ENCODE measurements at places on chromosomes 12 and 14. TPM values are rescaled to one million over a fixed set of nuclear protein-coding genes. Genes with fewer than 3 reads are reported as not detected.
A peak's percentile ranks its signal among the peaks of the same experiment; 100 is the strongest.

- no peak for DNase-seq
Observed at GRCh38 chr14:69675877-69676416, 64.6 kb downstream of the SUSD6 start.

GRCh38 chr12:119914666-119915065, 37.5 kb upstream of the CIT start:
- DNase-seq: no peak

DNA sequence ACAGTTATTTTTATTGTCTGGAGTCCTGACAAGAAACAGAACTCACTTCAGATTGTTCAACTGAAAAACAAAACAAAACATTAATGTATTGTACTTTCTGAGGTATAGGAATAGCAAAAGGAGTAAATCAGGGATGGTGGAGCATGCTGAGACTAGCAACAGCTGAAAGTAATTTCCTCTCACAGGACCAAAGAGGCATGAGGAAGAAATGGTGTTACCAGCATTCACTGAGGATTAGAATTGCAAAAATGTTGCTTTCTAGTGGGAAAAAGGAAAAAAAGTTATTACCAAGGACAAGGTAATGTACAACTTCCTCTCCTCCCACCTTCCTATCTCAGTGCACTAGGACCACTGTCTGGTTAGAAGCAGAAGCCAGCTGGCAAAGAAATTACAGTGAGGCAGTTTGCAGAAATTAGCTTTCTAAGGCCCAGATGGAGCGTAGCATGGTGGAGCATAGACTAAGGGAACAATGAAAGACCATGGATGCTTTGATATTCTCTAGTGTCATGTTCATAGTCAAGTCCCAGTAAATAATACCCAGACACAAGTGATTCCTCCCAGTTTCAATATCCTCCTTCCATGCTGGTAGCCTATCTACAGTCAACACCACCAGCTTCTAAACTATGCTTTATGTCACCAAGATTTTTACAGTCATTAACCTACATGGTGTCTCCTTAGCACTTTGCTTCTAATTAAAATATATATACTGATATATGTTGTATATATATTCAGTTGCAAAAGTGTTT, 133.7 kb upstream of the DCN start:
- peak; percentile 15 for DNase-seq

DNA sequence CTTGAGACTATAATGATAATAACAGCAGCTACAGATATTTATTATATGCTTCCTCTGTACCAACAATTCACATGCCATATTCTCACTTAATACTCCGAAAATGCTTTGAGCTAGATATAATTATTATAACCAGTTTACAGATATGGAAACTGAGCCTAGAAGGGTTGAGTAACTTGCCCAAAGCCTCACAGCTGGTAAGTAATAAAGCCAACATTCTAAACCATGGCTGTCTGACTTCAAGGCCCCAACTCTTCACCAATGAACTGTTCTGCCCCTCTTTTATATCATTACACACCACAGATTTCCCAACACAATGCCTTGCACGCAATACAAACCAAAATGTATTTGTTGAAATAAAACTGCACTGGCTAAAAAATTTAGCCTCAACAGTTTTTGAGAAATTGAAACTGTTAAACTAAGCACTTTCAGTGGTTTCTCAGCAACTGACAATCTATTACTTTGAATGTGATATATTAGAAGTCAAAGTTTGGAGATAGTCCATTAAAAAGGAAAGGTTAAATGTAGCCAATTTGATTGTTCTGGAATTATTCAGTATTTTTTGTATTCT, 222.5 kb upstream of the ARHGAP5 start:
- no peak for DNase-seq

Gene PCED1B
- 0.65 TPM for polyA plus RNA-seq

Gene OTX2
- polyA plus RNA-seq: not detected

- peak; percentile 48 for DNase-seq
Observed at GRCh38 chr12:123533672-123534643, at the start of gene RILPL1. RILPL1 (minus strand) TSS chr12:123533719; CDS start chr12:123533482, 237 bp downstream.

Gene TAS2R19
- polyA plus RNA-seq: 1.7 TPM

Gene TMEM253
- 2.3 TPM for polyA plus RNA-seq

DNA sequence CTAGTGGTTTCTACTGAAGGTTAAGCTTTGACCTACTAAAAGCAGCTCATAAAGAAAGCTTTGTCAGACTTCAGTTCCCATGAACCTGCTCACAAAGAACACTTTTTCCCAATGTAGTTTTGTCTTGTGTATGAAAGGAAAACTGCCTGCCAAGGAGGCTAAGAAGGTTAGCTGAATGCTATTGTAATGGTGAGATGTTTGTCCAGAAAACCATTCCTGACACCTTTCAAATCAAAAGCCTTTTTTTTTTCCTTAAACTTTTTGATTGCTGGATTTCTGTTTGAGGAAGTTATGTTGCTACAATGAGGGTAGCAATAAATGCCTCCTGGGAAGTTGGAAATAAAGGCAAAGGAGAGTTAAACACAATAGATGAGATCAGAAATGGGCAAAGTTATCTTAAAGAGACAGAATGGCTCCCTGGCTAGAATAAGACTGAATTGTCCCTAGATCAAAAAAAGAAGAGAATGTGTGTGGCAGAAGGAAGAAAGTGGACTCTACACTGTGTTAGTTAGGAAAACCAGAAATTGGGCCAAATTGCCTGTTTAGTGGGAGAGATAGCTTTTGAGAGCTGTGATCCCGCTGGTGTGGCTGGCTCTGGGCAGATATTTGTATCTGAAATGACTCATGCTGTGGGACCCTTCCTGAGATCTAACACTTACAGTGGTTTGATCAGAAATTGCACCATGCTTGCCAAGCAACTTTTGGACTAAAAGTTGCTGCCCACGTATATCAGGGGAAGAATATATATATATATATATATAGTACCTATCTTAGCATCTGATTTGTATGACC, 27.5 kb downstream of the TECPR2 start:
- DNase-seq: no peak

DNA sequence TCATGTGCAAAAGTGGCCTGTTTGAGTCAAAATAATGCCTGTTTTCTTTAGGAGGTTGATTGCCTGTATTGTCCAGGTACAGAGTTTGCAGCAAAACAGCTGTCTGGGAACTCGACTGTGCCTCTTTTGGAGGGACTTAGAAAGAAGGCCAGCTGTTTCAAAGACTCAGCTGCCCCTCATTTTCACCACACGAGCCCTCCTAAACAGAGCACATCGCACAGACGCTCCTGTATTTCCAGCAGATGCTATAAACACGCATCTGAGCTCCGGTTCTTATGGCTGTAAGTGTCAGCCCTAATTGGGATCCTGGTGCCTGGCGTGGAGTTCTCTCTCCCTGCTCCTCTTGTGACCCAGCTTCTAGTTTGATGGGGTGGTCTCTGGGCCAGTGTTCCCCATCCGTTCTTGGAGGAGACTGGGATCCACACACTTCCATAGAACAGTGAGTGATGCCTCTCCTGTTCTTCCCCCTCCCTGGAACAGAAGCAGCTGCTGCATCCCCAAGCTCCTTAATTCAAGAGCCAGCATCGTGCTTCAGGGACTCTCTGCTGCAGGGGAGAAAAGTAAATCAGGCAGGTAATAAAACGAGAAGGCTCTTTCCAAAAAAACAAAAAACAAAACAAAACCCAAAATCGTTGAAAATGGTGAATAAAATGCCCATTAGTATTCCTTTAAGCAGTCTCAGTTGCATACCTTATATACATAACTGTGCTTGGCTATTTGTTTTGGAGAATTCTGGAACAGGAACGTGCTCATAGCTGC, 269.0 kb downstream of the SLC15A4 start:
- no peak for DNase-seq

- DNase-seq: no peak
Observed at GRCh38 chr12:29795715-29796114, 12.0 kb upstream of the TMTC1 start.

Gene ERC1
- 27.0 TPM for polyA plus RNA-seq

DNA sequence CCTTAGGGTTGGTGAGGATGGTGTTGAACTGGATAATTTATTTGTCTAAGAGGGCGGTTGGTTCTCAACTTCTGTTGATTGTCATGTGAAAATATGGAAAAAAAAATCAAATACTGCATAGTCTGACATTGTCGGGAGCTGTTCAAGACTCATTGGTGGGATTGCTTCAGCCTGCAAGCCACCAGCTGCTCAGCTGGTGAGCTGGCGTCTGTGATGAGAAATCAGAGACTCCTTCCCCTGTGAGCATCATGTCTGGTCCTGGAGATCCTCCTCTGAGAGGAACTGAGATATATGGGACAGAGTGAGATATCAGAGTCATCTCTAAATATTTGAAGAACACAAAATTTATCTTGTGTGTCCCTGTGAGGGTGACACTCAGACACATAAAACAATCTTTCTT, 49.9 kb downstream of the TRIM9 start:
- no peak for DNase-seq

Gene MRPS35
- polyA plus RNA-seq: 50.1 TPM

DNA sequence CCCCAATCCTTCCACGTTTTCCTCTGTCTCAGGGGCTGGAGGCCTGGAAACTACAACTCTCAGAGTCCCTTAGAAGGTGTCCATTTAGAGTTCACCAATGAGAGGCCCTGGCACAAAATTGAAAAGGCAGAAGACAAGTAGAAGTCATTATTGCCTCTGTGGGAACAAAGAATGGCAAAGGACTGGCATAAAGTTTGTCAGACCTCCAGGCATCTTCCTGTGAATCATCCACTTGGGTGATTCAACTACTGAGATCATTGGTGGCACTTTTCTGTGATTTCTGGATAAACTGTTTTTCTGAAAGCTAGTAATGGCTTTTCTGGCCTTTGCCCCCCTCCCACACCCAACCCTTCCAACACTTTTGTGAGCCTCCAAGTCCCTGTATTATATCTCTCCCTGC, 42.6 kb upstream of the C12orf42 start:
- no peak for DNase-seq

Gene LRRC23
- polyA plus RNA-seq: 30.0 TPM

DNA sequence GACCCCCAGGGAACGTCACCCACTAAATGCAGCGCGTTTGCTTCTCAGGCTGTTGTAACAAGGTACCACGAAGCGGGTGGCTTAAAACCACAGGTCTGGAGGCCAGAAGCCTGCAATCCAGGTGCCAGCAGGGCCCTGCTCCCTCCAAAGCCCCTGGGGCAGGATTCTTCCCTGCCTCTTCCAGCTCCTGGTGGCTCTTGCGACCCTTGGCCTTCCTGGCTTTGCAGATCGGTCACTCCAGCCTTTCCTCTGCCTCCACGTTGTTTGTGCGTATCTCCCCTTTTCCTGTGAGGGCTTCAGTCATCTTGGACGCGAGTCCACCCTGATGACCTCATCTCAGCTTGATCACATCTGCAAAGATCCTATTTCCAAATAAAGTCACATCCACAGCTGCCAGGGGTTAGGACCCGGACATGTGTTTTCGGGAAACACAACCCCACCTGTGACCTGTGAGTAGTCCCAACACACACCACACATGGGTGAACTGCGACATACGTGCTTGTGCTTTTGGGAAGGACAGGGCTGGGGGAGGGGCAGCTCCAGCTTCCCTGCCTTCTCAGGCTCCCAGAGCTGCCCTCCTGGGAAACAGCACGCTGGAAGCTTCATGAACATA, 114.5 kb upstream of the NCOR2 start:
- no peak for DNase-seq

- no peak for DNase-seq
Observed at GRCh38 chr12:28961948-28962384, 187.1 kb upstream of the FAR2 start.

DNA sequence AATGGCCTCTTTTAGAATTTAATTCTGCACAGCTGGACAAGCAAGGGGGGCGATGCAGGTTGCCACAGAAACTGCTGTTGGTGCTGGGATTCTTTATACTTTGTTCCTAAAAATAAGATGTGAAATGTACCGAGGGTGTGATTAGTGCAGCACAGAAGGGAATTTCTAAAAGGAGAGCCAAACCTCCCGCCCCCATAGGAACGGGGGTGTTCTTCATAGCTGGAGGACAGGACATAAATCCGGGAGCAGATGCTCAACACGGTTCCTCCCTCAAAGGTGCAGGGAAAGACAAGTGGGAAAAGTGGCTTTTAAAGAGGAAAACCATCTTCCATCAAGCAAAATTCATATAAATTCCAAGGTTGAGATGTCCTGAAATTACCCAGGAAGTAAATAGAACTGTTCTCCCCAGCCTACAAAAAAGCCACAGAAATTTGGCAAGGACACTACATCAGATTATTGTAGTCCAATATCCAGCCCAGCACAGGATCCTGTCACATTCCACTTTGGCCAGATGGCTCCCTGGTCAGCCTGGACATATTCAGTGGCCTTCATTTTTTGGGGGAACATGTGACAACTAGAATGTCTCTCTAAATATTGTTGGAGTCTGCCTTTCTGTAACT, 51.4 kb upstream of the TMX1 start:
- no peak for DNase-seq

- no peak for DNase-seq
Observed at GRCh38 chr12:91017043-91017442, 12.3 kb upstream of the EPYC start.

DNA sequence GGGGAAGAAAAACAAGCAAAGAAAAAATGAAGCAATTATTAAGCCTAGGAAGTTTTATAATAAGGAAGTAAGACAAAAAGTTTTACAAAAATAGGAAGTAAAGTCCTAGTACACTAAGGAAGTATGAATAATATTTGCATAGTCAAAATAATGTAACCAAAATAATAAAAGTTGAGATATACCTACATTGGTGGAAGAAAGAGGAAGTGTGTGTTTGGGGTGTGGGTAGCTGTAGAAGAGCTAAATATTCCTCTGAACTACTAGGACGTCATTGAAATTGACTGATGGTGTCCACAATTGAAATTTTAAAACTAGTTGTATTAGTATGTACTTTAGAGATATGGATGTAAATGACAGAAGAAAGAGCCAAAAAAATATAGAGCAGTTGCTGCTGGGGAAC, 228.4 kb upstream of the OTX2 start:
- DNase-seq: no peak

Gene TPPP2
- polyA plus RNA-seq: 0.21 TPM

Gene KRT2
- not detected for polyA plus RNA-seq

Gene ALG10B
- 12.4 TPM for polyA plus RNA-seq

DNA sequence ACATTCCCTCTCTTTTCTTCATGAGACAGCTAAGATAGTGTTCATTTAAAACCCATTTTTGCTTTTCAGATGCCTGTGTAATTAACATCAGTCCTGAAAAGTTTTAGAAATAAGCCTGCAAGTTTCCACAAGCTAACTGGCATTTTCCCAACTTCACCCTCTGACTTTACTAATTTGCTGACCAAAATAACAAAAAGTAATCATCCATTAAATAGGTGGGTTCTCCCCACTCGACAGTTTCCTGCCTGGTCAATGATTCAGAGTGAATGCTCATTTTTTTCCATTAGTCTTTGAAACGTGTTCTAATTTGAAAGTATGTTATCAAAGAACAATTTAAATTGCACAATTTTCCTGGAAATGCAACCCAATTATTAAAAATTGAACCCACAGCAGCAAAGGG, 23.6 kb downstream of the NELL2 start:
- no peak for DNase-seq

DNA sequence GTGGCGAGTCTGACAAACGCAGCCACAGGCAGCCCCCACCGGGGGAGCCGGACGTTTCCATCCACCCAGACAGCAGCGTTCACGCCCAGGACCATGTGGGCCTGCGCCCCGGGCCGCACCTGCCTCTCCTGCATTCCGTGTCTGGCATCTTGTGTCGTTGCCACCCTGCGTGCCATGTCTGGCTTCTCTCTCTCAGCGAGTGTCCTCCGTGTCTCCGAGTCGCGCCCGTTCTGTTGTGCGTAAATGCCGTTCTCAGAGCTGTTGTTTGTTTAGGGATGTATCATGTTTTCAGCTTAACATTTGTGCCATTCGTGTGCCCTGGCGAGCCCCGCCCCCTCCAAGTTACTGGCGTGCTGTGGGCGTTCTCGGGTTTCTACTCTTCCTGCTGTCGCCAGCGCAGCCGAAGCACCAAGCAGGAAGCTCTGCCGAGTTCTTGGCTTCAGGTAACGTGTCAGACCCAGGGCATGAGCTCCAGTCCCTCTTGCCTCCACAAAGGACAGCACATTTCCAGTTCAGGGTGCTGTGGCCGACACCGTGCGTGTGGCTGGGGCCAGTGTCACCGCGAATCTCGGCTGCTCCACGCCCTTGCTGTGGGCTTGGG, 34.6 kb downstream of the NOC4L start:
- no peak for DNase-seq

Measured in right lung (tissue), 10 donors.